Central memory CD4-positive, alpha-beta T cell (primary cell): ENCODE measurements at places on chromosomes 12 and 14.

DNA sequence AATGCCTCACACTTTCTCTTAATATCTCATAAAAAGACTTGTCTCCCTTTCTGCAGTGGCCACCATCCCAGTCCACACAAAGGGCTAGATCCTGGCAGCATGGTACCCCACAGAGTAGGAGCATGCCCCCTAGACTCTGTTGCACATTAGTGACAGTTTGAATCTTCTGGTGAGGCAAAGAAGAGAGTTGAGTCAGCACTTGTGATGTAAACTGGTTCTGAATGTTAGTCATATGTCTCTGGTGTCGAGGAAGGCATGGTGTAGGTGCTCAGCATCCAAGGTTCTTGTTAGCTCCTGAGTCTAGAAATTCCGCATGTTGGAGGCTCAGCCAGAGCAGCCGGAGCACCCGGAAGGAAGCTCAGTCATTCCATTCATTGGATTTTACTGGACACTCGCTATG is 9.8 kb downstream of the TTC9 start:
- no peak for DNase-seq

GRCh38 chr14:51367600-51367931 is 127.5 kb downstream of the TMX1 start:
- DNase-seq: no peak

- no peak for DNase-seq
Measured at GRCh38 chr12:74626397-74626796, 88.8 kb downstream of the ATXN7L3B start.

GRCh38 chr14:94897561-94897960 is 127.6 kb upstream of the GSC start:
- DNase-seq: no peak

GRCh38 chr12:15276088-15276698 is 46.1 kb upstream of the PTPRO start:
- no peak for DNase-seq

DNA sequence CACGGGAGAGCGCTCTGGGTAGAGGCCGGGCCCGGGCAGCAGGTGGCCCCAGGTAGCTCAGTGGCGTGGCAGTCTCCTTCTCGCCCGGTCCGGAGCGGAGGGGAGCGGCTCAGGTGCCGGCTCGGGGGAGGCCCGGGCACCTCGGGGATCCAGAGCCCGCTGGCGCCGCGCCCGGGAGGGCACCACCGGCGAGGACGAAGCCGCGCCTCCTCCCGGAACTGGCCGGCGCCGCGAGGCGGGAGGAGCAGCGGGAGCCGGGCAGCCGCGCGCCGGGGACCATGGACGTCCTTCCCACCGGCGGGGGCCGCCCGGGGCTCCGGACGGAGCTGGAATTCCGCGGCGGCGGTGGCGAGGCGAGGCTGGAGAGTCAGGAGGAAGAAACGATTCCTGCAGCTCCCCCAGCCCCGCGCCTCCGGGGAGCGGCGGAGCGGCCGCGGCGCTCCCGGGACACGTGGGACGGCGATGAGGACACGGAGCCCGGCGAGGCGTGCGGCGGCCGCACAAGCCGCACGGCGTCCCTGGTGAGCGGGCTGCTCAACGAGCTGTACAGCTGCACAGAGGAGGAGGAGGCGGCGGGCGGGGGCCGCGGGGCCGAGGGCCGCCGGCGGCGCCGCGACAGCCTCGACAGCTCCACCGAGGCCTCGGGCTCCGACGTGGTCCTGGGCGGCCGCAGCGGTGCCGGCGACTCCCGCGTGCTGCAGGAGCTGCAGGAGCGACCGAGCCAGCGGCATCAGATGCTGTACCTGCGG is 21.5 kb upstream of the GNS start:
- no peak for DNase-seq

DNA sequence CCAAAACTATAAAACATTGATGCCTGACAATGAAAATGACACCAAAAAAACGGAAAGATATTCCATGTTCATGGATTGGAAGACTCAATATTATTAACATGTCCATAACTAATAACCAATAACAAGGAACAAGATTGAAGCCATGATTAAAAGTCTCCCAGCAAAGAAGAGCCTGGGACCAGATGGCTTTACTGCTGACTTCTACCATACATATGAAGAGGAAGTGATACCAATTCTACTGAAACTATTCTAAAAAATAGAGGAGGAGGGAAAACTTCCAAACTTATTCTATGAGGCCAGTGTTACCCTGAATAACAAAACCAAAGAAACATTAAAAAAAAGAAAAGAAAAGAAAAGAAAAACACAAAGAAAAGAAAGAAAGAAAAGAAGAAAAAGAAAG is 54.6 kb upstream of the ATF7IP start:
- no peak for DNase-seq

DNA sequence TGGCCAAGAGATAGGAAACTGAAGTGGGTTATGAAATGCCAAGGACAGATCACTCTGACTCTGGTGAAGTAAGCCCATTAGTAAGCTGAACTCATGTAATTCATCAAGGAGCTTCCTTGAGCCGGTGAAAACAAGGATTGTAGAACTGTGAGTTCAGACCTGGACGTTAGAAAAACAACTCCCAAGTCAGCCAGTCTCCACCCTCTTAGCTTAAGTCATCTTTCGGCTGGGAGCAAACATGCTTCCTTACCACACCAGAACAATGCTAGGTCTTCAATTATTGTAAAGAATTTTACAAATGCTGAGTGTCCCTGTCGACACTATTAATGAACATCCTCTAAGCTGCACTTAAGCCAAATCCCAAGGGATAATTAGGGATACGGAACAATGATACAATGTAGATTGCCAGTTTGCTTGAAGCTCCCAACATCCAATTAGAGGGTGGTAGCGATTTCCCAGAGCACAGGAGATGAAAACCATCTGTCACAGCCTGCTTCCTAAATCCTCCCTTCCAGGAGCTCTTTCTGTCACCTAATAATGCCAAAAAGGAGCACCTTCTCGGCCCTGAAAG is 45.7 kb upstream of the VASH1 start:
- DNase-seq: no peak

DNA sequence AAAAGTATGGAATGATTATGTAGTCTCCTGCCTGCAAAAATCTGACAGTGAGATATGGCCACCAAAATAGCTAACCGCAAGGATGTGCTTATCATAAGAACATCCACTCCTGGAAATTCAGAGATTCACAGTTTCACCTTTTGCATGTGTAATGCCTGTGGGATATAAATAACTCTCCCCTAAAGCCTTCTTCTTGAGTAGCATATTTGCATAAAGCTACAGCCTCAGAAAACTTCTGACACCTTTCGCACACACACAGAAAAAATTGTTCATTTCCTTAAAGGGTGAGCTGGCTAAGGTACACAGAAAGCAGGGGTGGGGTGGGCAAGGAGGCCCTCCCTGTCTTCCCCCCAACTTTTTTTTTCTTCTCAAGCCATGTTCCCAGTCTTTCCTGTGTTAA is 3.1 kb upstream of the IGF1 start:
- no peak for DNase-seq
